ENCODE measurements at places on chromosomes 7 and 10.

- no peak for DNase-seq
Observed at GRCh38 chr7:57646901-57647246, 196.9 kb downstream of the ZNF716 start.

- no peak for DNase-seq
Observed at GRCh38 chr7:82810558-82811259, 352.0 kb downstream of the PCLO start.

DNA sequence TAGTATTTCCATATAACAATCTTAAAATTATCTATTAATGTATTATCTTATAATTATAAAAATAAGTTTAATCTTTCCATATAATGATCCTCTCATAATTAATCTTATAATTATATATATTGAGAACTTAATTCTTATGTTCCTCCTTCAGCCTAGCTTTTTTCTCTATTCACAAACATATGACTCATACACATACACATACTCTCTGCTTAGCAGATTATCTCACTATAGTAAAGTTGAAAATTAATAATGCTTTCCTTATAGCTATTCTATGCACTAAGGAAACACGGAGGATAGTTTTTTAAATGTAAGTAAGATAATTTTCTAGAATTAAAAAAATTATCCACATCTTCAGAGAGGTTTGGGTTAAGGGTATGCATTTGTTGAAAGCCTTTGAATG lies 47.7 kb upstream of the ITGB8 start:
- no peak for DNase-seq

- no peak for DNase-seq
Observed at GRCh38 chr10:13632884-13633440, 46.2 kb downstream of the PRPF18 start.

DNA sequence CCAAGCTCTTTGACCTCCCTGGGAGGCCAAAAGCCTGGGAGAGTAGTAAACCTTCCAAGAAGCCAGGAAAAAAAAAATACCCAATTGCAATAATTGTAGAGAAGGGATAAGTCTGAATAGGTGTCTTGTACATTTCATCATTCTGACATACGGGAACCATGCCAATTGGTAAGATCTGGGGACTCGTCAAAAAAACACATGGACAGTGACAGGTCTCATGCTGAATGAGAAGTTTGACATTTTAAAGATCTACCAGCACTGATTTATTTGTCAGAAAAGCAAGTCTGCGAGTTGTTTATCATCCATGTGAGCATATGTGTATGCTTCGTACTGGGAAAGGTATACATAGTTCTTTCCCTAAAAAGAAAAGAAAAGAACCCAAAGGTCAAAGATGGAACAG lies 4.1 kb upstream of the ITGA8 start:
- DNase-seq: no peak

- DNase-seq: no peak
Observed at GRCh38 chr7:135180122-135180521, 9.6 kb upstream of the CYREN start.

DNA sequence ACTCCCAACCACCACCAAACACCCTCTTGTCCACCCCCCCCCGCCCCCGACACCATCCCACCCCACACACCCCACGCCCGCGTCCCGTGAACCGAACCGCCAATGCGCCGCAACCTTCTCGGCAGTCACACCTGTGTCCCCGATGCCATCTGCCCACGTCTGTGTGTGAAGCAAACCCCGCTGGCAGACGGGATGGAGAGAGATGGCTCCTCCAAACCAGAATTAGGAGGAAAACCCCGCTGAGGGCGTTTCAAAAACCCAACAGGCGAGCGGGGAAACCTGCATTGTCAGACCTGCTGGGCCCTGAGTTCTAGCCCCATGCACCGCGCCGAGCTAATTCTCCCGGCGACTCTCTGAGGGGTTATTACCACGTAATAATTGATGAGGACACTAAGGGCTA lies 28.6 kb upstream of the KCNK18 start:
- DNase-seq: no peak

GRCh38 chr10:118965645-118966044 lies 63.9 kb upstream of the NANOS1 start:
- DNase-seq: no peak

GRCh38 chr7:10939237-10939910 lies 34.3 kb upstream of the PHF14 start:
- DNase-seq: no peak

DNA sequence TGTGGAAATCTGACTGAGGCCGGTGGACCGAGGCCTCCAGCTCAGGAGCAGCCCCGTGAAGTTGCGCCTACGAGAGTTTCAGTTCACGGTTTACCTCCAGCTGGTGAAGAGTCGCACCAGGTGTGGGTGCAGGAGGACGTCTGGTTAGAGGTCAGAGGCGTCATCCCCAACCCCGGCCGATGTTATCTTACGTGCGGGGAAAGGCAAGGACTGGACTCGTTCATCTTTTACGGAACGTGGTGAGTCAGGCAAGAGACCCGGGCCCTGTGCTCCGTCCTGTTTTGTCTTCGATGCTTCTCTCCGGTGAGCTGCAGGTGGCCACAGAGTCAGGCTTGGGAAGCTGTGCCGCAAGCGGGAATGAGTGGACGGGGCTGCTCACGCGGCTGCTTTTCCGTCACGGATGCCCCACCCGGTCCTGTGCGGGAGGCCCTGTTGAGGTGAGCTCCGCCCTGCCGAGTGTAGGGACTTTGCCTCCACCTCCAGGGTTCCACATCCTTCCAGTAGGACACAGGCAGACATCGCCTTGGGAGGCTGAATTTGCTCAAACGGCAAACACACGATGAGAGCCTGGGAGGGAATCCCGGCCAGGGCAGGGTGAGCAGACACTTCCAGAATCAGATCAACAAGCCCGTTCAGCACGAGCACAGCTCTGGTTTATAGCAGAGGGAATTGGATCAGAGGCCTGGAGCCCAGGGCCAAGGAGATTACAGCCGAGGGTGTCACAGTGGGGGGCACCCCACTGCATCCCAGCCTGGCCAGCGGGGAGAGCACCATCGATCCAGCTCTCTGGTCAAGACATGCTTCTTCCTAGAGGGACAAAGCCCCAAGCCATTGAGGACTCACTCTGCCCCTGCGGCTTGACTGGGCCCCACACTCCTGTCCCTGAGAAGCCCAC lies 50.1 kb upstream of the INPP5A start:
- no peak for DNase-seq

DNA sequence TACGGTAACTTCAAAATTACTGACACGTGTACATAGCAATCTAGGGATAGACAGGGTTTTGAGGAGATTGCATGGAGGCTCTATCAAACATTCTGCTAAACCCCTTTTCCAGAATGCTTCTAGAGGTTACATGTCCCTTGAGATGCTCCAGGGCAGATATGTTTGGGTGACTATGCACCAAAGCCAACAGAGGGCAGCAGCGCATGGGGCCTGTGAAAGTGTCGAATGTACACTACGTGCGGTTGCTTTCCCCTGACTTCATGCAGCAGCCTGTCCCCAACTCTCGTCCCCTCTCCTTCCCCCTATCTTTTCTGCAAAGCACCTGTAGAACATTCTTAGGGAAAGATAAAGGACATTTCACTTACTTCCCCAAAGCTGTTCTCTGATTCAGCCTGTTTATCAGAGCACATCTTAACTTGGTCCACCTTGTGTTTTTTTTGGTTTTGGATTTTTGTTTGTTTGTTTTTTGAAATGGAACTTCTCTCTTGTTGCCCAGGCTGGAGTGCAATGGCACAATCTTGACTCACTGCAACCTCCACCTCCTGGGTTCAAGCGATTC lies 90.2 kb downstream of the UBE3C start:
- no peak for DNase-seq

GRCh38 chr10:103658049-103658577 lies 164.6 kb downstream of the NEURL1 start:
- no peak for DNase-seq

GRCh38 chr10:55410415-55410885 lies 609.4 kb upstream of the PCDH15 start:
- no peak for DNase-seq

GRCh38 chr7:116180302-116180701 lies 30.0 kb upstream of the TES start:
- DNase-seq: no peak

GRCh38 chr7:11079907-11080306 lies 106.2 kb downstream of the PHF14 start:
- no peak for DNase-seq
